ENCODE measurements at places on chromosomes 12 and 14.

DNA sequence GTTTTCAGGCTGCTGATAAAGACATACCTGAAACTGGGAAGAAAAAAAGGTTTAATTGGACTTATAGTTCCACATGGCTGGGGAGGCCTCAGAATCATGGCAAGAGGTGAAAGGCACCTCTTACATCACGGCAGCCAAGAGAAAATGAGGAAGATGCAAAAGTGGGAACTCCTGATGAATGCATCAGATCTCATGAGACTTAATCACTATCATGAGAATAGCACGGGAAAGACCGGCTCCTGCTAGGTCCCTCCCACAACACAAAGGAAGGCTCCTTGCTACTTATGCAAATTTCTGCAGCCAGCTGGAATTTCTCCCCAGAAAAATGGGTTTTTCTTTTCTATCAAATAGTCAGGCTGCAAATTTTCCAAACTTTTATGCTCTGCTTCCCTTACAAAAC is 174.1 kb upstream of the RMST start:
- no peak for DNase-seq

DNA sequence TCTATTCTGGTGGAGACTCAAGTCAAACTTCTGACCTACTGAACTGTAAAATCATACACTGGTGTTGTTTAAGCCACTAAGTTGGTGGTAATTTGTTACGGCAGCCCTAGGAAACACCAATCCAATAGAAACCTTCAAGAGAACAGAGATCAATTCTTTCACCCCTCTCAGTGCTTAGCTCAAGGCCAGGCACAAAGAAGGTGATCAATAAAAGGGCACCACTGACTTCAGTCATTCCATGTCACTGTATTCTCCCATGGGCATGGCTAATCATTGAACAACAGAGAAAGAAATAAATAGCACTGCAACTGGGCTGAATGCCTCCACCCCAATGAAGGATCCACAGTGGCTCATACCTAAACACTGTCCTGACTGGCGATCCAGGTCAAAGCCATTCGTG is 7.3 kb downstream of the FBLN5 start:
- DNase-seq = no peak

GRCh38 chr14:38737686-38738407 is 365.2 kb downstream of the SEC23A start:
- no peak for DNase-seq

- no peak for DNase-seq
These were observed 780.7 kb downstream of the FLRT2 start for GRCh38 chr14:86310611-86311010.

DNA sequence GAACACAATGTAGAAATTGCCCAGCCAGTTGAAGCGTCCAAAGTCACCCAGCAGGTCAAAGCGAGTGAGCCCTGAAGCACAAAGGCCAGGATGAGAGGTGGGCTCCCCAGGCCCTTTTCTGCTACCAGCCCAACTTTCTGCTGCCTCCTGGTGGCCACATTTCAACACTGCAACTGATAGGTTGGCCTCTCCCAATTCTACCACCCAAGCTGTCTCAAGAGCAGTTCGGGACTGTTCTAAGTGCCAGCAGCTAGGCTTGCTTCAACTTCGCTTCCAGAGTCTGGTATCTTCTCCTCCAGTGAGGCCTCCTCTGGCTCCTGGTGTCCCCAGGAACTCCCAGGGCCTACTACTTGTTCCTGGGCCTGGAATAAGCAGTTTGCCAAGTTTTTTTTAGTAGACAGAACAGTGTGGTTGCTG is 3.4 kb upstream of the DHH start:
- DNase-seq = peak; percentile 72
